T follicular helper cell (primary cell): ENCODE measurements at places on chromosomes 13 and 19.
A peak's percentile ranks its signal among the peaks of the same experiment; 100 is the strongest.

GRCh38 chr13:28819735-28820098, 422 bp upstream of the MTUS2 start:
- DNase-seq: peak; percentile 6

GRCh38 chr13:52885141-52885540, 36.7 kb upstream of the PCDH8 start:
- DNase-seq: no peak

DNA sequence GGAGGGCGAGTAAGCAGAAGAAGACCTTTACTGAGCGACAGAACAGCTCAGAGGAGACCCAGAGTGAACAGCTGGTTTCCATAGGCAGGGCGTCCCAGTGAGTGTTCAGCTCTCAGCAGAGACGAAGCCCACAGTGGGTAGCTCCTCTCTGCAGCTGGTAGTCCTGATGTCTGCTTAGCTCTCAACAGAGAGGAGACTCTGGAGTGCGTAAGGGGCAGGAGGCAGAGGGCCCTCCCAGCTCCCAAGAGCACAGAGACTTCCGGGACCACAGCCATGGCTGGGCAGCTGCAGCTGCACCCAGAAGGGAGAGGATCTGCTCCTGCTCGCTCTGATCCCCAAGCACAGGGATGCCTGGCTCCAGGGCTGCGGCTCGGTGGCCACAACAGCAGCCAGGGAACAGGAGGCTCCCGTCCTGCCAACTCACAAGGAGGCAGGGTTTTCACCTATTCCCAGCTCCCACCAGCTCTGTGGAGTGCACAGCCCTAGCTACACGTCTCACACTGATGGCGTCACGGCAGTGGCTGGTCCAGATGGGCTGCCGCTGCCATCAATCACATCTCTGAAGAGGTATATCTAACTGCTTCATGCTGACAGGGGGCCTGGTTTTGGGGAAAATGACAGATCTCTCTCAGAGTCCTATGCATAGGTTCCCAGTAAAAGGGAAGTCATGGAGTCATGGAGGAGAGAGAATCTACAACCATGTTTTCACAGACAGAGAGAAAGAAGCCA, 2660.1 kb upstream of the PCDH20 start:
- DNase-seq: no peak

GRCh38 chr13:36154567-36155291, 23.5 kb upstream of the DCLK1 start:
- DNase-seq: no peak

- DNase-seq: peak; percentile 17
Observed at GRCh38 chr13:94674609-94675348, 37.6 kb downstream of the SOX21 start.

DNA sequence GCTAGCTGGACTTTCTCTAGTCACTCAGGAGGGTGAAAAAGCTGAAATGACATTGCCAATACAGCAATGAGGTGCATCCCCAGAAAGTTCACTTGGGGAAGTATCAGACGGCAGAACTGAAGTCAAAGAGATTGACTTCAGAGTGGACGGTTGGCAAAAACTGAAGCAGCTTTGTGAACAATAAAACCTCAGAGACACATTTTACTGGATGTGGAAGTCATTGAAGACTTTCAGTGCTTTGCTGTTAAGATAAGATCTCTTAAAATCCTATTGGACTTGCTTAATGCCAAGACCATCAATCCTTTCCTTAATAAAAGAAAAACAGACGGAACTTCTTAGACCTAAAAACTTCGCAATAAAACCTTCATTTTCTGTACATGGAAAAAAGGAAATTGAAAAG, 103.7 kb downstream of the ABCC4 start:
- no peak for DNase-seq
